ENCODE measurements at places on chromosomes 3 and 15. TPM values are rescaled to one million over a fixed set of nuclear protein-coding genes. Genes with fewer than 3 reads are reported as not detected.

EPHB3 gene
- 7.0 TPM for total RNA-seq

TMC3 gene
- total RNA-seq: not detected

RASGRP1 gene
- total RNA-seq: 0.37 TPM

CORO2B gene
- total RNA-seq: 5.3 TPM

FBXO40 gene
- total RNA-seq: not detected

SLC15A2 gene
- total RNA-seq: 0.14 TPM

ATP13A5 gene
- not detected for total RNA-seq

CFAP20DC gene
- total RNA-seq: 1.6 TPM

KBTBD8 gene
- 2.4 TPM for total RNA-seq

RUVBL1 gene
- 52.7 TPM for total RNA-seq

TP53BP1 gene
- 83.6 TPM for total RNA-seq

ABTB1 gene
- 7.1 TPM for total RNA-seq

ARPIN gene
- total RNA-seq: 9.8 TPM

SEMA3F gene
- total RNA-seq: 0.92 TPM

MST1R gene
- total RNA-seq: 0.14 TPM

SCAMP2 gene
- 13.5 TPM for total RNA-seq

SV2B gene
- total RNA-seq: under 0.01 TPM

SLC28A1 gene
- total RNA-seq: not detected

EHHADH gene
- 3.4 TPM for total RNA-seq

CP gene
- total RNA-seq: 1.1 TPM

ACAN gene
- total RNA-seq: 0.28 TPM

LCTL gene
- total RNA-seq: 0.28 TPM

CADM2 gene
- not detected for total RNA-seq

TMEM40 gene
- not detected for total RNA-seq

HTR3D gene
- total RNA-seq: not detected

NIPA2 gene
- total RNA-seq: 54.9 TPM

SPATA12 gene
- total RNA-seq: not detected

TMEM158 gene
- 35.7 TPM for total RNA-seq

PEX5L gene
- total RNA-seq: 0.28 TPM

CHST14 gene
- total RNA-seq: 5.7 TPM

Measured in smooth muscle cell of bladder (primary cell).